ENCODE measurements at places on chromosomes 13 and 19.

- no peak for DNase-seq
Observed at GRCh38 chr19:46413262-46414031, at the start of gene CCDC8. CCDC8 (minus strand) TSS chr19:46413564; CDS start chr19:46412810, 754 bp downstream.

DNA sequence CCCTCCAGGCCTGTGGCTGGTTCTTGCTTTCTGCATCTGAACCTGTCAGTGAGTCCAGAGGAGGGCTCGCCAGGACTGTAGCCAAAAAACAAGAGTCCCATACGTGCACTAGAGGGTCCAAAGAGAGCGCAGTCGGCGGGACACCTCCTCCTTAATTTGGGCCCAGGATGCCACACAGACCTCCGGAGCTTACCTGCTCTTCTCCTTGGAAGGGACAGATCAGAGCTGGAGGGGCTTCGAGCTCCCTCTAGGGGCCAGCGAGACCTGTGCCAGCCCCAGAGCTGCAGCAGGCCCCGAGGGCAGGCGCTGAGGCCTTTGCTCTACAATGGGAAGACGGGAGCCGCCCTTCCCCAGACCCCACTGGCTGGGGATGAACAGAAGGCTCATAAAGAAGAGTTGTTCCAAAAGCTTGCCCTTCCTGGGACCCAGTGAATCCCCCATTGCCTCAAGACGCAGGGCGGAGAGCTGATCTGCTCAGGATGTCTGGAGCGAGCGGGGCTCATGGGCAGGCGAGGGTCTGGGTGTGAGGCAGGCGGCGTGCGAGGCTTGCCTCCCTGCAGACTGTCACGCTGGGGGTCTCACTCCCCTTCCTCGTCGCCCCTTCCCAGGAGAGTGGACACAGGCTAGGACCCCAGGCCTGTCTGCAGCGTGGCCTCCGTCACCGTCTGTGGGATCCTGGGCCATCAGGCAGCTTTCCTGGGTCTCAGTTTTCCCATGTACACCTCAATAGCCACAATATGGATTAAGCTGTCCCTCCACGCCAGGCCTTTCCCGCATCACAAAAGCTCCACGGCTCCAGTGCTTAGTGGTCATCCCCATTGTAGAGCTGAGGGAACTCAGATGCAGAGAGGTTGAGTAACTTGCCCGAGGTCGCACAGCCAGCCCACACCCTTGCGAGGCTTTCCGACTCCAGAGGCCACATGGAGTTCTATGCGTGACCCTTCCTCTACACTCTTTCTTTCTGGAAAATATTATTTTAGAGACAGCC is 46.9 kb upstream of the VSTM2B start:
- no peak for DNase-seq

GRCh38 chr19:50333235-50333736 is 4.1 kb upstream of the KCNC3 start:
- peak; percentile 90 for DNase-seq

GRCh38 chr19:56170261-56170660 is 5.5 kb upstream of the GALP start:
- DNase-seq = no peak

DNA sequence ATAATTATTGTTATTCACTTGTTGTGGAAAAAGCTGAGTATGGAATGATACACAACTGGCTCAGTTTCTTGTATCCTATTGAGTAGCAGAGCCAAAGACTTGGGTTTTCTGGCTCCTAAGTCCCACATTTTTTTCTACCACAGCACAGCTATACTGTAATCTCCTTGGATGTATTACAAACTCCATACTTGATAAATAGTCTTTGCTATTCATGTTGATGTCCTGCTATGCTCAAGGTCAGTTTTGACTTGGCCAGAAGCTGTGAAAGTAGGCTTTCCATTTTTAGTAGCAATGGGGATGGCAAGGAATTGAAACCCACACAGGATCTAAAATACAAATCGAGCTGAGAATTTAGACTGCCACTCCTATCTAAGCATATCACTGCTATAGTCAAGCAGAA is 79.1 kb downstream of the B3GLCT start:
- no peak for DNase-seq

DNA sequence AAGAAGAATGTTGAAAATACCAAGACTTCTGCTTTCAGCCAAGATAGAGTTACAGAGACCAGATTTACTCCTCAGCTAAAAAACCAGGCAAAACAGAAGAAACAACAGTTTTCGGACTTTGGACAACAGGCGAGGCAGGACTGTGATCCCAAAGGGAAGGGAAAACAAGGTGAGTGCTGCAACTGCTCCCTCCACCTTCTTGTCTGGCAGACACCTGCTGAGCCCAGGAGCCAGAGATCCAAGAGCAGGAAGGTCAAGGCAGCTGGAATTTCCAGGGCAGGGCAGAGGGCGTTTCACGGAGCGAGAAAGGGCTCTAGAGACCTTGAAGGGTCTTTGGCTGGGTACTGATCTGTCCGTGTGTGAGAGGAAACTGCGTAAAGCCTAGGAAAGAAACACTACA is 32.9 kb upstream of the SLC7A9 start:
- no peak for DNase-seq

- DNase-seq = no peak
Observed at GRCh38 chr13:77918391-77919245, at the start of gene EDNRB. EDNRB (minus strand) TSS chr13:77918831; CDS start chr13:77918573, 258 bp downstream.

GRCh38 chr13:33119856-33120543 is 103.8 kb downstream of the KL start:
- DNase-seq = no peak

DNA sequence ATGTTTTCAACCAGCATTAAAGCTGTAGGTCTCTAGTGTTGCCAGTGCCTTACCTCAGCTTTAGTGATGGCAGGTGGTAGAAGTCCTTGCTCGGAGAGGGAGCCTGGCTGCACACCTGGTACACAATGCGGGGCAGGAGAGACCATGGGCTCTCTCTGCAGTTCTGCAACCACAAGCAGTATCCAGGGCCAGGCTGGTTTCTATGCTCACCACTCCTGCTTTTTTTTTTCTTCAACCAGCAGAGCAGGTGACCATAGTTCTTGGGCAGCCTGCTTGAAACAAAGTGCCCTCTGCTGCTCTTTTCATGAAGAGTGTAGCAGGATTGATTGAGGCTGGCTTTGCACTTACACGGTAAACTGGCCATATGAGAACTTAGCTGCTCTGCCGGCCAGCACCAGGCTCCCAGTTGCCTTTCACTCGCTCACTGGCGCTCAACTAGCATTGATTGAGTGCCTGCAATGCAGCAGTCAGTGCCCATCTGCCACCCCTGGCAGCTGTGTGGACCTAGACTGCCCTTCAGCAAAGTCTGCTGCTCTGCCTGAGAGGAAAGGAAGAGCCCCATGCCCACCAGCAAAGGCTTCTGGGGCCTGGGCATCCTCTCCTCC is 4.4 kb upstream of the CHAMP1 start:
- DNase-seq = no peak

GRCh38 chr13:91292630-91293221 is 54.8 kb upstream of the MIR17HG start:
- no peak for DNase-seq

- no peak for DNase-seq
Observed at GRCh38 chr19:15466851-15467733, 2.7 kb upstream of the RASAL3 start.

DNA sequence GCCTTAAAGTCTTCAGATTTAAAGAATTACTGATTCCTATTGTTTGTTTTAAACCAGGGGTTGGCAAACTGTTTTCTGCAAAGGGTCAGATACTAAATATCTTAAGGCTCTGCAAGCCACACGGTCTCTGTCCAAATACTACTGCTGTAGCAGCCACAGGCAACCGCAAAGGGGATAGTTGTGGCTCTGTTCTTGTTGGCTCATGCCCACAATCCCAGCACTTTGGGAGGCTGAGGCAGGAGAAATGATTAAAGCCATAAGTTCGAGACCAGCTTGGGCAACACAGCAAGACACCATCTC is 22.4 kb downstream of the RANBP3 start:
- no peak for DNase-seq

DNA sequence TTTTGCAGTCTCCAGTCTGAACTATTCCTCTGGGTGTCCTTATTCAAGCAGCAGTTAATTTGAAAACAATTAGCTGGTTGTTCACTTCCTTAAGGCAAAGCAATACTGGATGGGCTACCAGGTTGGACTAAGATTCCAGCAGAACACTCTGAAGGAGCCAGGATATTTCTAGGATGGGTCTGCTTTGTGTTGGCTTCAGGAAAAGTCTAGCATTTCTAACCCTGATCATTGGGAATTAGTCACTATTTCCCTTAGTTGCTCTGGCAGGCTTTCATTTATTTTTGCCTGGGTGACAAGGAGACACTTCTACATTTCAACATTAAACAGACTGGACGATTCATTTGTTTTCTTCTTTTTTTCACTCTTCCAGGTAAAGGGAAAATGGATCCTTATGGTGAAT is 228.4 kb downstream of the ENOX1 start:
- no peak for DNase-seq

DNA sequence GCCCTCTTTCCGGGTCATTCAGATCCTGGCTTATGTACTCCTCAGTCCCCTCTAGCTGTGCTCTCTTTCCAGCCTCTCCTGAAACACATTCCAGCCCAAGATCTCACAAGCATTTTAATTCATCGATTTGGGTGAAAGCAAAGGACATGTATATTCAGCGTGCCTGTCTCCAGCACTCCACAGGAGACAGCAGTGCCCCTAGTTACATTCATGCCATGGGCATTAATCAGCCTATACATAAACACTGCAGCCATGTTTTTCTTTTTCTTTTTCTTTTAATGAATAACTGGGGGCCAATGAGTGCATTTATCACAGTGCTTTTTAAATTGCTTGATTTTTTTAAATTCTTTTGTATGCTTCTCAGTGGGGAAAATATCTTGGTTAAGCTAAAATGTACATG is 199.1 kb downstream of the DCT start:
- no peak for DNase-seq

GRCh38 chr13:100347968-100348367 is 240.6 kb downstream of the GGACT start:
- no peak for DNase-seq

GRCh38 chr13:105232006-105232405 is 1303.5 kb downstream of the EFNB2 start:
- no peak for DNase-seq

DNA sequence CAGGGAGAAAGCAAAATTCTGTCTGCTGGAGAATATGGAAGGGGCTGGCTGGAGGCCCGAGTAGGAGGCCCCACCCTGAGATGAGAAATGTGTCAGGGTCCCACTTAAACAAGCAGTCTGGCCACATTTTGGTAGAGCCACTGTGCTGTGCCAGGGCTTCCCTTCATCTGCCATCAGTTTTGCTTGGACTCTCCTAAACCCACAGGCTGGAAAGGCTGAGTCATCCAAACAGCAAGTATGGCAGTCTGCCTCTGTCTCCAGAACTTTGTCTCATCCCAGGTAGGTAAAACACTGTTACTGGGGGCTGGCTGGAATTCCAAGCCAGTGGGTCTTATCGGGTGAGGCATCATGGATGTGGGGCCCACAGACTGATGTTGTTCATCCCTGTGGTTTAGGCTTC is 1390.6 kb downstream of the UQCRFS1 start:
- no peak for DNase-seq

- no peak for DNase-seq
Observed at GRCh38 chr13:104996022-104996421, 1539.4 kb downstream of the EFNB2 start.

DNA sequence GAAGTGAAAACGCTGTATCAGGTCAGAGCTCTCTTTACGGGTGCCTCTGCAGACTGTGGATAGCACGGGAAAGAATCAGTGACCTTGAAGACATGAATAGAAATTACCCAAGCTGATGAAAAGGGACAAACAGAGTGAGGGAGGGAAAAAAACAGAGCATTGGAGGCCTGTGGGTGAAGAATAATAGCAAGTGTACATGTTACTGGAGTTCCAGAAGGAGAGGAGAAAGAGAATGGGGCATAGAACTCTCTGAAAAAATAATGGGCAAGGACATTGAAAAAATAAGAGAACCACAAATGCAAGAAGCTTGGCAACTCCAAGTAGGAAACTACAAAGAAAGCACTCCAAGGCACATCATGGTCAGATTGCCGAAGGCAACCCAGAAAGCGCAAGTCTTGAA is 86.3 kb downstream of the SPACA7 start:
- DNase-seq = no peak

DNA sequence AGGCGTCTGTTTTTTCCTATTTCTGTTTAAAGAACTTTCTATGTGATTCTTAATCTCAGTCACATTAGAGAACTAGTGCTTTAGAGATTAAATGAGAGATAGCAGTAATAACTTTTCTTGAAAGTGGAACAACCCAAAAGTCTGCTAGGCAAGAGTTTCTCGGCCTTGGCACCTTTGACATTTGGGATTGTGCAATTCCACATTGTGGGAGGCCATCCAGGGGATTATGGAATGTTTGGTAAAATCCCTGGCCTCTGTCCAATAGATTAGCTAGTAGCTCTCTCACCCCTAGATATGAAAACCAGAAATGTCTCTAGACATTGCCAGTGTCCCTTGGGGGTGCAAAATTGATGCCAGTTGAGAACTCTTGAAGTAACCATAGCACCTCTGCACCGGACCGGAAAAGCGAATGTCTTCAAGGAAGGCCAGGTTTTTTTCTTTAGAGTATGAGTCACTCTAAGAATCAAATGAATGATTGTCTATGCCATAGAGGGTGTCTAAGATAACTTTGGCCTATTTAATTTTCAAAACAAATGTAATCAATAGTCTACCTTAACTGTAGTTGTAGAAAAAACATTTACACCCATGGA is 45.0 kb upstream of the IL17D start:
- no peak for DNase-seq

DNA sequence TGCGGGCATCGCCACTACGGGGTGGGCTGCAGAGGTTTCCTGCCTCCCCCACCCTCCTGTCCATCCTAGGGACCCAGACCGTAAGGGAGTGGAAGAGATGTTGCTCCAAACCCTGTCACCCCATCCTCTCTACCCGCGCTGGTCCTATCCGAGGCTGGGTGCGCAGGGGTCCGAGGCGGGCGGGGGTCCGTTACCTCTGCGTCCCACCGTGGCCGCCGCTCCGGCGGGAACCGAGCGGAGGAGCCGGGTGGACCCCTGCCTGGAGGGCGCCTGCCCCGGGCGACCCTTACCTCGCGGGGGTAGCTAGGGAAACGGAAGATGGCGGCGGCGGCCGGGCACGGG is at the start of gene DGKH:
DGKH (plus strand) TSS at position 307 of the 342 bp plus-strand sequence. CDS start 126 bp downstream, outside the sequence.
- peak; percentile 21 for DNase-seq

DNA sequence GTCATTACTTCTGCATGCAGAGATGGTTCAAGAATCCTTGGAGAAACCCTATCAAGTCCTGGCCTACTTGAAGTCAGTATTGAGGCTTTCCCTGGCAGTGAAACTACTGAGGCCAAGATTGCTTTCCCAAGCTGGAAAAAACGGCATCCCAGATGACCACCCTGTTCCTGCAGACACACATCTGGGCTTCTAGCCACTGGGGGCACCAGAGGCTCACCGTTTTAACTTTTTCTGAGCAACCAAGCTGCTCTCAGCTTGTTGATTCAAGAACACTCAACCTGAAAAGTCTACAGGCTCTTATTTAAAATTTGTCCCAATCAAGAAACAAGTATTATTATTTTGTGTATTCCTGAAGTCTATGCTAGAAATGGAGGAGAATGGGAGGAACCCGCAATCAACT is 66.6 kb downstream of the SPRYD7 start:
- DNase-seq = peak; percentile 28

DNA sequence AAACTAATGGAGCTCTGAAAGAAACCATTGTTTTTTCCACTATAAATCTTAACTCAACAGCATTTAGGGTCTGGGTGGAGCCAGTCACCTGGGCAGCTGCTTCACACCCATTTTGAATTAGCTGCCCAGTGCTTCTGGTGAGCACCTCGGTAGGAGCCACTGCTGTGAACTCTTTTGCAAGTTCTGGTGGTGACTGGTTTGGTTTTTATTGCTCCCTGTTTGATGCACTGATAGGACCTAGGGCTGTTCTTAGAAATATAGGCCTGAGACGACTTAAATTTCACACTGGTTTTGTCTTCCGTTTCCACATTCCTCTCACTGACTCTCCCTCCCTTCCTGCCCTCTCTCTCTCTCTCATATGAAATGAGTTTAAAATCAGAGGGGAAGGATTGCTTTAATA is 103.9 kb downstream of the GGACT start:
- DNase-seq = no peak

GRCh38 chr19:20423381-20424197 is 142.0 kb downstream of the ZNF737 start:
- DNase-seq = no peak
